ENCODE measurements at places on chromosomes 12 and 14. TPM values are rescaled to one million over a fixed set of nuclear protein-coding genes. Genes with fewer than 3 reads are reported as not detected.
A peak's percentile ranks its signal among the peaks of the same experiment; 100 is the strongest.

DNA sequence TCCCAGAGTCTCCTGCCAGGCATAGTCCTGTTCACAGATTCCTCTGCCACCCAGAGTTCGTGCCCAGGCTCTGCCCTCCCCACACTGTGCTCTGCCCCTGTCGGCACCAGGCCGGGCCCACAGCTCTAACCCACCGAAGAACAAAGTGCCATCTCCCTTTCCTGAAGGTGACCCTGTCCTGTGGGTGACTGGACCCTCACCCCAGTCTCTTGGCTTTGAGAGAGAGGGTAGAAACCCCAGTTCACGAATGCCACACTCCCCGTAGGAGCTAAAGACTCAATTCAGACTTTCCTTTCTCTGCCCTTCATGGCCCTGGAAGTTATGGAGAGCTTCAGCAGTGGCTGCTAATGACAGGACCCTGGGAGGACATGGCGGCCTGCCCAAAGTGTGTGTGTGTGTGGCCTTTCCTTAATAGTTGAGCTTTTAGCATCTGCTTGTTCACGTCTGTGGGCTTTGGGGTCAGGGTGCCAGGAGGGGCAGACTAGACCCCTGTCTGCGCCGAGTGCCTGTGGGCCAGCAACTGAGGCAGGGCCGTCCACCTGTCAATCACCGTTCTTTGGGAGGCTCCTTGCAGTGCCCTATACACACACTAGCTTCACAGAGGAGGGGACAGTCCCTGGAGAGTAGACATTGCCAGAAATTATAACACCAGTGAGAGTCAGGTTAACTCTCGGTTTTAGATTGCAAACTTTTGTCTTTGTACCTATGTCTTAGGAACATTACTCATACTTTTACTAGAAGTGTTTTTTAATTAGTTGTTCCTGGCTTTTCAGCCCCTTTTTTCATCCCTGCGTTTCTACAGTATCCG is 84.6 kb upstream of the DYNC1H1 start:
- H3K36me3 ChIP-seq, result peaks cover 4% of the 10 kb centered on the region
- peaks cover 11% of the 10 kb centered on the region for H3K4me1 ChIP-seq
- H3K27ac ChIP-seq, result peak overlapping the region; percentile 76
- H3K4me3 ChIP-seq, result no peak overlapping the region
- no peaks in the 10 kb centered on the region for H3K27me3 ChIP-seq

The DAD1 gene
- 187 TPM for total RNA-seq

The KITLG gene
- total RNA-seq, result 142 TPM

- H3K27me3 ChIP-seq, result peaks cover 4% of the 10 kb centered on the region
- no peaks in the 10 kb centered on the region for H3K4me1 ChIP-seq
- H3K4me3 ChIP-seq, result no peak overlapping the region
- no peak for DNase-seq
- H3K27ac ChIP-seq, result no peak overlapping the region
Measured at GRCh38 chr14:64828071-64828470, 51.6 kb downstream of the SPTB start.

- H3K4me3 ChIP-seq, result no peak overlapping the region
- H3K27ac ChIP-seq, result no peak overlapping the region
- DNase-seq, result no peak
- H3K4me1 ChIP-seq, result no peaks in the 10 kb centered on the region
- no peaks in the 10 kb centered on the region for H3K36me3 ChIP-seq
Measured at GRCh38 chr12:88893801-88894200, 313.5 kb upstream of the KITLG start.

The TOMM20L gene
- 0.74 TPM for total RNA-seq

The RNF212B gene
- not detected for total RNA-seq

The TMEM30B gene
- total RNA-seq, result 22.8 TPM

DNA sequence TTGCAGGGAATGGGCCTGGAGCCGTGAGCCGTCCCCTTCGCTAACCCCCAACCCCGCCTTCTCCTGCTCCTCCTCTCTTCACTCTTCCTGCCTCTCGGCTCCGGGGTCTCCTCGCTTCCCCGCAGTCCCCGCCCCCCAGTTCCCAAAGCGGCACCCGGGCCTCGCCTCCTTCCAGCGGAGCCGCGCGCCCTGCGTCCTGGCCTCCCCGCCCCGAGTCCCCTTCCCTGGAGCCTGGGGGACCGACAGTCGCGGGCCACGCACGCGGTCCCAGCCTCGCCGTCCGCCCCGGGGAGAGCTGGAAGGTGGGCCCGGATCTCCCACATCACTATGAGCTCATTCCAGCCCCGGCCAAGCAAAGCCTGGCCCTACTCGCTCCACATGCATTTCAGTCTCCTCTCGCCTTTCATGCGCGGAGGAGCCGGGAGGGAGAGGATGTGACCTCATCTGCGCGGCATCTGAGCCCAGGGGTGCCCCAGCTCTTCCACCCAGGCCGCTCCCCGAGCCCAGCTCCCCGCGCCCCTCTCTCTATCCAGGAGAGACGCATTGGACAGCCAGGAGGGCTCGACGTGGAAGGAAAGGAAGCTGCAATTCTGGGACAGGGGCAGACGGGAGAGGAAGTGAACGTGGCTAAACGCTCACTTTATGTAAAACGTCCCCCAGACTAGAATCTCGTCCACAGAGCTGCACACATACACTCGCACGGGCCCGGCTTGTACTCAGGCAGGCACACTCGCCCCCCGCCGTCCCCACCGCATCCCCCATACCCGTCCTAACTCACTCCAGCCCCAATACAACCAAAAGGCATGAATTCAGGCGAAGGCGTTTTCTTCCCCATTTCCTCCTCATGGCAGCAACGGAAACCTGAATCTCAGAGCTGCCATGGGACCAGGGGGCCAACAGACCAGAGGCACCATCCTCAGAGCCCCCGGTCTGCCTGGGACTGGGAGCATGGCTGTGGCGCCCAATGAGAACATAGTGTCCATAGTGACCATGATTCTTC is 108.7 kb upstream of the CCND2 start:
- DNase-seq, result peak; percentile 92
- no peaks in the 10 kb centered on the region for H3K36me3 ChIP-seq
- H3K4me3 ChIP-seq, result peak overlapping the region; percentile 19
- no peaks in the 10 kb centered on the region for H3K4me1 ChIP-seq
- H3K27ac ChIP-seq, result peak overlapping the region; percentile 58

DNA sequence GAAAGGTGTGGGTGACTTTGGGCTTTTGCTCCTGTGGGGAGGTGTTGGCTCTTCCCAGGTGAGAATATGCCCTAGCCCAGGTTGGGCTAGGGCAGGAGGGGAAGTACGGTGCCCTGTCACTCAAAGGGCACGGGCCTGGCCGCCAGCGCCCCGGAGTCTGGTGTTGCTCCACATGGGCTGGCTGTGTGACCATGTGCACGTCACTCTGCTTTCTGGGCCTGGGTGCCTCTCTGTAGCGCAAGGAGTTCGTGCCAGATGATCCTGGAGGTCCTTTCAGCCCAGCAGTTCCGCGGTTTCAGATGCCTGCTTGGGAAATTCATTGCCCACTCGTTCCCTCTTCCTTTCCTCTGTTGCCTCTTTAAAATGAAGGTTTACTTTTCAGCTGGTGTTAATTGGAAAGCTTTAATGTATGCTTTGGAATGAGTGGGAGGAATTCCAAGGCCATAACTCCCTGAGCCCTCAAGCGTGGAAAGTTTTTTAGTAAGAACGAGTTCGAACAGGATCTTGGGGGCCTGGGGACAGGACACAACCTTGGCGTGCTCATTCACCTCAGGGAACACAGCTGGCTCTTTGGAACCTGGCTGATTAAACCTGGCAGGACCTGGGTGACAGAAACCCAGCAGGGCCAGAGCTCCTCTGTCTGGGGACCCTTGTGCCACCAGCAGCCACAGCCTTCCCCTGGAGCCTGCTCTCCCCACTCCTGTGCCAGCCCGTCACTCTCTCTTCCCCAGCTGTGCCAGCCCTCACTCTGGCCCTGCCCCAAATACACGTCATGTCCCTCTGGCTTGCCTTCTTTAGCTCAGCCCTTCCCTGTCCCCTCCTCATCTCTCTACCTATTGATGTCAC is 42.8 kb downstream of the TSPAN9 start:
- H3K36me3 ChIP-seq, result peaks cover 1% of the 10 kb centered on the region
- H3K4me1 ChIP-seq, result peaks cover 18% of the 10 kb centered on the region
- peak overlapping the region; percentile 56 for H3K27ac ChIP-seq
- no peaks in the 10 kb centered on the region for H3K27me3 ChIP-seq
- H3K4me3 ChIP-seq, result no peak overlapping the region
- DNase-seq, result peak; percentile 53

- no peaks in the 10 kb centered on the region for H3K4me1 ChIP-seq
- no peaks in the 10 kb centered on the region for H3K36me3 ChIP-seq
- H3K27me3 ChIP-seq, result no peaks in the 10 kb centered on the region
- no peak for DNase-seq
- H3K27ac ChIP-seq, result no peak overlapping the region
- no peak overlapping the region for H3K4me3 ChIP-seq
Measured at GRCh38 chr14:89466484-89466883, 49.5 kb upstream of the FOXN3 start.
